Endothelial cell of umbilical vein (primary cell): ENCODE measurements at places on chromosomes 11 and 22.

DNA sequence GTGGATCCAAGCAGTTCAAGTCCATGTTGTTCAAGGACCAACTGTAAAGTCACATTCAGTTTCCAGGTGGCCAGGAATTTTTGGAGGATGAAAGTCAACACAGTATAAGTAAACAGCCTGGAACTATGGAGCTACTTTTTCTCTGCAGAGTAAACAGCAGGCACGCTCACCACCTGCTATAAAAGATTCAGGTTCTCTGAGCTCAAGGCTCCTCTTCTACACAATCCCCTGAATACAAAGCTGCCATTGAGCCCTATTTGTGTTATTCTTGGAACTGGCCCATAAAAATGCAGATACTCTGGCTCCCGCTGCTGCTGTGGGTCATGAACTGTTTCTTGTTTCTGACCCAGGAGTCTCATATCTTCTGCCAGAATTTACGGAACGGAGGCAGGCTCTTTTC is 56.9 kb upstream of the PRR5 start:
- H3K27me3 ChIP-seq, result no peaks in the 10 kb centered on the region
- no peak overlapping the region for H3K27ac ChIP-seq
- H3K36me3 ChIP-seq, result no peaks in the 10 kb centered on the region
- DNase-seq, result no peak
- peaks cover 6% of the 10 kb centered on the region for H3K4me1 ChIP-seq

DNA sequence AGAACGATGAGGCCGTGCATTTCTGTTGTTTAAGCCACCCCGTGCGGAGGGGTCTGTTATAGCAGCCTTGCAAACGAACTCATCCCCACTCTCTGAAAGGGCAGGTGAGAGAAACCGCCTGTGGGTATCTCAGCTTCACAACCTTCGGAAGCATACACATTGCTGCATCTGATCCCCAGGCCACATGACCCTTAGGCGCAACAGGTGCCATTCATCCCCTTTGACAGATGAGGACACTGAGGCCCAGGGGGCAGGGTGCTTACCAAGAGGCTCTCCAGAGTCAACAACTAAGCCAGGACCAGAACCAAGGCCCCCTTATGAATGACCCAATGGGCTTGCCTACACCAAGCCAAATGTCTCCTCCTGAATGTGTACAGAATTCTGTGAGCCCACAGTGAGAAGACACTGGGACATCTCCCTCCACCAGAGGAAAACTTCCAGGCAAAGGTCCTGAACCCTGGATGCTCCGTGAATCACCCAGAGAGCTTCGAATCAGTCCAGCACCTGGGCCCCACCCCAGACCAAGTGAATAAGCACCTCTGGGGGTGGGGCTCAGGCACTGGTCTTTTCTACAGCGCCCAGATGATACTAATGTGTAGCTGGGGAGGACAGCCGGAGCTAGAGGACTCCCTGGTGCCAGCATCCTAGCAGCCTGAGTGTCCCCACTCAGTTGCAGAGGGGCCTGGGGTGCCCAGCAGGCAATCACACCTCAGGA is 83.2 kb downstream of the BUD13 start:
- H3K36me3 ChIP-seq, result no peaks in the 10 kb centered on the region
- H3K4me1 ChIP-seq, result no peaks in the 10 kb centered on the region
- H3K4me3 ChIP-seq, result no peak overlapping the region
- H3K27ac ChIP-seq, result no peak overlapping the region
- DNase-seq, result no peak

DNA sequence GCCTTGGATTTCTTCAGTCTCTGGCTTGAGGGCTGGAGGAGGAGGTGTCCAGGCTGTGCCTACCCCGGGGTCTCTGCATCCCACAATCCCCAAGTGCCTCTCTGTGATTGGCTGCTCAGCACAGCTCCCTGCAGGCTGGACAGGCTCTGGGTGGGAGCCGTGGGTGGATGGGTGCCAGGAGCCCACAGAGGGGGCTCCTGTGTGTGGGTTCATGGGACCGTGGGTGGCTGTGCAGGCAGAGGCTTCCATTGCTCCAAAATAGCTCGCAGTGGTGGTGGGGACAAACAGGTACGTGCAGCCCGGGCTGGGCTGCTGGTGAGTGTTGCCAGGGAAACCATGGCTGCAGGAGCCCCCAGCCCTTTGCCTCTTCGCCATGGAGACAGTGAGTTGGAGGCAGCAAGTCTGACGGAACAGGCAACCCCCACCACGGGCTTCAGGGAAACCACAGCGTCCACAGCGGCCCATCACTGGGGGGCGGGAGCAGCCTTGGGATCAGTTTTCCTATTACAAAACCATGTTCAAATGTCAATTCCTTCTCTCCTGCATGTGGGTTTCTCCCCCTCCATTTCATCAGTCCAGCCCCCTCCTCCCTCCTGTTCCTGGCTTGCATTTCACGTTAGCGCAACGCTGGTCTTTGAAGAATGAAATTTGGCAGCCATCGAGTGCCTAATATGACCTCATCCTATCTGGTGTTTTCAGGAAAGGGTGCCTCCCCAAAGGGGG is 155.2 kb downstream of the TRIM29 start:
- H3K36me3 ChIP-seq, result no peaks in the 10 kb centered on the region
- no peaks in the 10 kb centered on the region for H3K4me1 ChIP-seq
- DNase-seq, result no peak
- H3K27me3 ChIP-seq, result no peaks in the 10 kb centered on the region
- H3K27ac ChIP-seq, result no peak overlapping the region

DNA sequence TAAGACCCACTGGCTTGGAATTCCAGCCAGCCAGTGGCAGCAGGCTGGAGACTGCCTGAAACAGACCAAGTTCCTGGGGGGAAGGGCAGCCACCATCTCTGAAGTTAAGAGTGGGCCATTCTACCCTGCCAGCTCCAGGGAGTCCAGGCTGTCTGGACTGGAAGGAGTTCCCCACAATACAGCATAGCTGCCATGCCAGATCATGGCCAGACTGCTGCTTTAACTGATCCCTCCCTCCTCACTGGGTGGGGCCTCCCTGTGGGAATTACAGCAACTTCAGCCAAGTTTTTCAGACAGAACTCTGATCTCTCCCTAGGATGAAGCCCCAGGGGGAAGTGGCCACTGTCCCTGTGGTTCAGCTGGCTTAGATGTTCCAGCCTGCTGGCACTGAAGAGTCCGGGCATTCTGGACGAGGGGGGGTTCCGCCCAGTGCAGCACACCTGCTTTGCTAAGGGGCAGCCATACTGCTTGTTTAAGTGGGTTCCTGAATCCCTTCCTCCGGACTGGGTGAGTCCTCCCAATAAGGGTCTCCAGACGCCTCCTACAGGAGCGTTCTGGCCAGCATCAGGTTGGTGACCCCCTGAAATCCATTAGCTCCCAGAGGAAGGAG is 455.4 kb downstream of the DLG2 start:
- no peak for DNase-seq
- H3K4me3 ChIP-seq, result no peak overlapping the region
- H3K27ac ChIP-seq, result no peak overlapping the region

DNA sequence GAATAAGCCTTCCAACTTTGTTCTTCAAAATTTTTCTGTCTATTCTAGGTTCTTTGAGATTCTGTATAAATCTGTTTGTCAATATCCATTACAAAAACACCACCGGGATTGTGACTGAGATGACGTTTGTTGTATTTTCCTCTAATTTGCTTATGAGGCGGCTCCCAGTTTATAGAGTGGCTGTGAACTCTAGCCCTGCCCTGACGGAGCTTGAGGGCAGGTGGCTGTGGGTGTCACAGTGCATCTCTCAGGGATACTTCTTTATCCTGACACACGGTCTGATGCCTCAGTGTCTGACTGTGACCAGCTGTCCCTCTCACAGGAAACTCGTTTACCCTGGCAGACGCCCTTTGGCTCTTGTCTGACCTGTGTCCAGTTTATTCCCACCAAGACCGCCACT is 53.7 kb upstream of the ATXN10 start:
- no peaks in the 10 kb centered on the region for H3K27me3 ChIP-seq
- no peak overlapping the region for H3K4me3 ChIP-seq
- H3K4me1 ChIP-seq, result peaks cover 2% of the 10 kb centered on the region
- H3K27ac ChIP-seq, result no peak overlapping the region
- no peaks in the 10 kb centered on the region for H3K36me3 ChIP-seq
- no peak for DNase-seq

DNA sequence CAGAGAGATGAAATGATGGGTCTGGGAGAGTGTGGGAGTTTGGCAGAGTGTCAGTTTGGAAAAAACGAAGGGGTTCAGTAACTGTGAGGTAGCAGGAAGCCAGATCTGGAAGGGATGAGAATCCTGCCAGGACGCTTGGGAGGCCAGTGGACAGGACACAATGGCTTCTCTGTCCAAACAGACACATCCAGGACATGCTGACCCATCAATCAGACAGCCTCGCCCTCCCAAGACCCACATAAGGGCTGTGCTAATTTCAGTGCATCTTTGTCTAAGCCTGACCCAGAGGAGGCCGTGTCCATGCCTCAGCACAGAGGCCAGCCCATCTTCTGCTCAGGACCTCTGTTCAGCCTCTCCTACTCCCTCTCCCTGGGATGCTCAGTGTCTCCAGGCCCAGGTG is 576.5 kb upstream of the B3GAT1 start:
- no peak overlapping the region for H3K4me3 ChIP-seq
- DNase-seq, result no peak
- H3K27me3 ChIP-seq, result no peaks in the 10 kb centered on the region
- H3K27ac ChIP-seq, result no peak overlapping the region
- H3K4me1 ChIP-seq, result no peaks in the 10 kb centered on the region

- H3K4me3 ChIP-seq, result no peak overlapping the region
- peaks cover 8% of the 10 kb centered on the region for H3K27me3 ChIP-seq
- no peaks in the 10 kb centered on the region for H3K36me3 ChIP-seq
- DNase-seq, result no peak
Measured at GRCh38 chr11:116509551-116509950, 263.2 kb downstream of the BUD13 start.

GRCh38 chr11:35346472-35347156 is 72.7 kb downstream of the SLC1A2 start:
- H3K4me1 ChIP-seq, result no peaks in the 10 kb centered on the region
- DNase-seq, result no peak
- H3K27ac ChIP-seq, result no peak overlapping the region
- H3K36me3 ChIP-seq, result no peaks in the 10 kb centered on the region
- H3K4me3 ChIP-seq, result no peak overlapping the region

DNA sequence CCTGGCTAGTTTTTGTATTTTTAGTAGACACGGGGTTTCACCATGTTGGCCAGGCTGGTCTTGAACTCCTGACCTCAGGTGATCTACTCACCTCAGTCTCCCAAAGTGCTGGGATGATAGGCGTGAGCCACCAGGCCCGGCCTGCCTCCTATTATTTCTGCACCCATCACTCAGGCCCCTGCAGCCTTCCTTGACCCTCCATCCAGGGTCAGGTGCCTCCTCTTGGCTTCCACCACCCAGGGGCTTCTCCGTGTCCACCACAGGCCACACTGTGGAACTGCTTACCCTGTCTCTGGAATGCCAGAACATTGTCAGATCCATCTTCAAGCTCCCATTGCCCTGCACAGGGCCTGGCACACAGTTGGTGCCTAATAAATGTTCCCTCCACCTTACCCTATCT is 75.4 kb upstream of the RTL6 start:
- no peaks in the 10 kb centered on the region for H3K27me3 ChIP-seq
- H3K27ac ChIP-seq, result no peak overlapping the region
- H3K4me3 ChIP-seq, result no peak overlapping the region
- no peaks in the 10 kb centered on the region for H3K36me3 ChIP-seq
- no peak for DNase-seq

DNA sequence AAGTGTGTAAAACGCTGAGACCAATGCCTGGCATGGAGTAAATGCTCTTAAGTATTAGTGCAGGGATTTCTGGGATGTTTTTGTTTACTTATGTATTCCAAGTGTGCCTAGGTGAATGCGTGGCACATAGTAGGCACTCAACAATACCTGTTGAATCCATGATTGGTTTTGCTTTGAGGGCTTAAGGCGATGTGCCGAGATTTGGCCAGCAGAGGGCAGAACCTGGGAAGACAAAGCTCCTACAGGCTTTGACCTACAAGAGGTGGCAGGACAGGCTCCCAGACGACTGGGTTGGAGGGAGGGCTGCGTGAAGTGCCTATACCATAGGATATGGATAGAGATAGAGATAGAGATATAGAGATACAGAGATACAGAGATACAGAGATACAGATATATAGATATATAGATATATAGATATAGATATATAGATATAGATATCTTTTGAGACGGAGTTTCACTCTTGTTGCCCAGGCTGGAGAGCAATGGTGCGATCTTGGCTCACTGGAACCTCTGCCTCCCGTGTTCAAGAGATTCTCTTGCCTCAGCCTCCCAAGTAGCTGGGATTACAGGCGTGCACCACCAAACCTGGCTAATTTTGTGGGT is 13.9 kb downstream of the KCNE3 start:
- H3K4me3 ChIP-seq, result no peak overlapping the region
- no peaks in the 10 kb centered on the region for H3K36me3 ChIP-seq
- no peak overlapping the region for H3K27ac ChIP-seq
- H3K27me3 ChIP-seq, result no peaks in the 10 kb centered on the region
